Astrocyte of the spinal cord (primary cell): ENCODE measurements at places on chromosomes 6 and 20.

DNA sequence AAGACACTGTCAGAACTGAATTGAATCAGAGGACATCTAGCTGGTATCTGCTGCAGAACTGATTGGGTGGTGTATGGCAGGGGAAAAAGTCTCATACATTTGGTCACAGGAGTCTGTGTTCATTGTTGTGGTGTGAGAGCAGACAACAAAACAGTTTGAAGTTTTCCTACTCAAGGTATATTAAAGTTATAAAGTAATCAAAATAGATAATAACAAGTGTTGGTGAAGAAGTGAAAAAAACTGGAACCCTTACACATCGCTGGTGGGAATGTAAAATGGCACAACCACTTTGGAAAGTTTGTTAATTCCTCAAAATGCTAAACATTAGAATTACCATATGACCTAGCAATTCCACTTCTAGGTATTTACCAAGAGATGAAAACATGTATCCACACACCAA lies 24.7 kb downstream of the SRPK1 start:
- DNase-seq: no peak

GRCh38 chr6:130575971-130576370 lies 210.2 kb downstream of the TMEM200A start:
- no peak for DNase-seq

DNA sequence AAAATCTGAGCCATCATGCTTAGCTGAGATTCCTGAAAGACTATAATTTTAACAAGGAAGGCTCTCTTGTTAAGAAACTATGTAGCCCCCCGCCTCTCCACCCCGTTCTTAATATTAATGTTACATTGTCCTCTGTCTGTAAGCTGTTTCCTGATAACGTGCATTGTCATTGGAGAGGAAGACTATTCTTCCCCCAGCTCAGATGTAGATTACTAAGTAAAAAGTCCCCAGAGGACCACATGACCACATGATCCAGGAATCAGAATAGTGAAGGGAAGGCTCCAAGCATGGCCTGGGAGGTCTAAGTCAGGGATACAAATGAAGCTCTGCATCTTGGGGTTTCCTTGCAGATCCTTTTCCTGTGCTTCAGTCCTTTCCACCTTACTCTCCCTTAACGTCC lies 106.4 kb downstream of the JARID2 start:
- DNase-seq: no peak

GRCh38 chr6:125312950-125313349 lies 11.2 kb upstream of the HDDC2 start:
- no peak for DNase-seq

- DNase-seq: no peak
Measured at GRCh38 chr6:136994782-136995181, 50.0 kb downstream of the IL20RA start.

DNA sequence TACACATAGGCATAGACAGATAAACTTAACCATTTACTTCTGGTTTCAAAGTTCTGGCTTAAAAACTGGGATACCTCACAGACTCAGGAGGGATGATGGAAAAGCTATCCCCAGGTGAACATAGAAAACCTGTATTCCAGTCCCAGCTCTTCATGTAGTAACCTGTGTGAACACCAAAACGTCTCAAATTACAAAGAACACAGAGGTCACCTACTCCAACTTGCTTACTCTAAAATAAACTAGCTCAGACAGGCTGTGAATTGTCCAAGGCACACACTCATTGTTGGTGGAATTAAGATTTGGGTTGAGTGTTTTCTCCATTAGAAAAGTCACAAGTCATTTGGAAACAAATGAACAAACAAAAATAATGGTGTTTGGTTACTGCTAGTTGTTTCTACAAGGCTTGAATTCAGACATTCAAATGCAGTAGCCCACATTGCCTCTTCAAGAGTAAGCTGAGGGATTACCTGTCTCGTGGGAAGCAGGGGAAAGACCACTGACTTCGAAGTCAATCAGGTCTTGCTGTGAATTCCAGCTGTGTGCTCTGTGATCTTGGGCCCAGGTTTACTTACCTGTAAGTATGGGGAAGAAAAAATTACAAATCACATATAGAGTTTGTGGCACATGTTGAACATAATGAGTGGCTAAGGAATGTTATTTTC lies 48.2 kb upstream of the LRRC1 start:
- no peak for DNase-seq

DNA sequence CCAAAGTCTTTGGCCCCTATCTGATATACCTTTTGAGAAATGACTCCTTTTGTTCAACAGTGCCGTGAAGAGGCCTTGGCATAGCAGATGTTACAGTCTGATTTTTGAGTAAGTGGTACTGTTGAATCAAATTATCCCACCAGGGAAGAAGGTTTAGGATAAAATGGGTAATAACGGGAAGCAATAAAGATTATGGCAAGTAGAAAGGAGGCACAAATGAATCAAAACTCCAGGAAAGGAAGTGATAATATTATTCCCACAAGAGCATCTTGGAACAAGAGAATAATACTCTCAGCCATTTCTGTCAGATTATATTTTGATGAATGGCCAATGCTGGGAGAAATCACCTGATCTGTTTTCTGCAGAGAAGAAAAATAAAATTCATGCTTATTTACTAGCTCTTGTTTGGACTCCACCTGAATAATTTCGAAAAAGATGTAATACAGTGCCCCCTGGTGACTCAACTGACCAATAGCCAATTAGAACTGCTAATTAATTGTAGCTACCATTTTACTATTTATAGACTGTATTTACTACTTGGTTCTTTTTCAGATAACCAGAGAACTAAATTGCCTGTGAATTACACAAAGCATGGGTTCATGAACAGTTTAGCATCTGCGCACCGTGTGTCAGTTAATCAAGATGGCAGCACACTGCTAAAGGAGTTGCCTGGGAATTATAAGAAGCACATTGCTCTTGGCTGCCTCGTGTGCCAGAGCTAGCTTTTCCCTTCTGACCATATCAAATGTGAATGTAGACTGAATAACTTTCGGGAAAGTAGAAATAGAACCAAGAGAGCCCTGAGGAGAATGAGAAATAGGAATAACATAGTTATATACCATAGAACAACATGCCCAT lies 78.5 kb upstream of the TRDN start:
- DNase-seq: peak; percentile 40

DNA sequence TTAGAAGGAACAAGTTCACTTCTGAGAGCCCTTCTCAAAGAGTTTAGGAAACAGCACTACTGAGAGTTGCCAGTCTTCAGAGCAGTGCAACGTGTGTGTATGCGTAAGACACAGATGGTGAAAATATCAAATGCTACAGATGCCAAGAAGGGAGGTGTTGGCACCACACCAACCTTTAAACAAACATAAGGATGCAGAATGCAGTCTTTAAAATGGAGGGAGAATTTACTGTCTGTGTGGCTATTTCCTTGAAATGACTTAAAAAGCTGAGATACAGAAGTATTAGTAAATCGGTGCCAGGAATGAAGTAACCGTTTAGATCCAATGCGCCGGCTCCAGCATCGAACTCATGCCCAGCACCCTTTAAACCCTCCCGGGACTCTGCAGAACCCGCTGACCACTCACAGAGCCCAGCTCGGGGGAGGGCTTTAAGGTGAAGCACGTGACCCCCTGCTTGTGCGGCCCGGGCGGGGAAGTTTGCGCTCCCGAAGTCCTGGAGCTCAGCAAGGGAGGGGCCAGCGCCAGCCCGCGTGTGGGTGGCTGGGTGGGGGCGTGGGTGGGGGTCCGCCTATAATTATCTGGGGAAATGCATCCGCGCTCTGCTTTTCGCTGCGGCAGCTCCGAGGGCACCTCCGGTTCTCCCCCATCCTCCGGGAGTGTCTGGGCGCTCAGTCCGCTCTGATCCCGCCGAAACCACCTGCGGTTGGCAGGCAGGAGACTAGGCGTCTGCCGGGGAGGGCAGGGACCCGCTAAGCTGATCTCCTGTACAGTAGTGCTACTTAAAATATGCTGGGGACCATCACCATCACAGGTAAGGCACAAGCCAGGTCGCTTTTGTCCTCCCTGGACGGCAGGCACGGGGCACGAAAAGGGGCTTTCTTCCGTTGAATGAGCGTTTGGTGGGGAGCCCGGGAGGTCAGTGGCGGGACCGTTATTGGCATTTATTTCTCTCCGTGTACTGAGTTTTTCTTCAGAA lies 66.0 kb downstream of the ZBTB2 start:
- DNase-seq: peak; percentile 79
